Posterior cingulate gyrus (tissue), 11 donors: ENCODE measurements at places on chromosomes 1 and 21.

DNA sequence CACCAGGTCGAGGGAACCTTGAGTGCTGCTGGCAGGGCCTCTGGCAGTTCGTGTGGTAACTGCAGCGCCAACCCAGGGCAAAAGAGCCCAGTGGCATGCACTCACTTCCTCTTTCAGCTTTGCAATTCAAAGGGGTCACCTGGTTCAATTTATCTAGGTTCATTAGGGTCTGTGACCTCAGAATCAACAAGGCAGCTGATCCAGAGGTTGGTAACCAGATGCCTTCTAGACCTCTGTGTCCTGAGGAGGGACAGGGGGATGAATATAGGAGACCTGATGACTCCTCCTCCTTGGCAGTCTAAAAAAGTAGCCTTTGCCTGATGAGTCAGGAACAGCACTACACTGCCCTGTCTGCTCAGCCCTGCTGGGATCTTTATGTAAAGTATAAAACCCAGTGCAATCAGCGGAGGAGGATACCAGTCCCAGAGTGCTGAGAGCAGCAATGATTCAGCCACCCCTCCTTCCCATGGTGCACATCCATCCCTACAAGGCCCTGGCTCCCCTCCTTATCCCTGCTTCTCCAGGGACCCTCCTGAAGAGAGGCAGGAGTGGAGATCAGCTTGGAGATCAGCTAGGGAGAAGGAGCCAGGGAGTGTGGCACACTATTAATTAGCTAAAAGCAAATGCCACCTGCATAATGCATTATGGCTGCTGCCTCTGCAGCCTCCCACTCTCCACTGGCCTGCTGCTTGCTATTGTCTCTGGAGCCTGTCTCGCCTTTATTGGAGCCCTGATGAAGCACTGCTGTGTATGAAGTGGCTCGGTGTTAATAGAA, 11.2 kb upstream of the FMOD start:
- no peak for DNase-seq

DNA sequence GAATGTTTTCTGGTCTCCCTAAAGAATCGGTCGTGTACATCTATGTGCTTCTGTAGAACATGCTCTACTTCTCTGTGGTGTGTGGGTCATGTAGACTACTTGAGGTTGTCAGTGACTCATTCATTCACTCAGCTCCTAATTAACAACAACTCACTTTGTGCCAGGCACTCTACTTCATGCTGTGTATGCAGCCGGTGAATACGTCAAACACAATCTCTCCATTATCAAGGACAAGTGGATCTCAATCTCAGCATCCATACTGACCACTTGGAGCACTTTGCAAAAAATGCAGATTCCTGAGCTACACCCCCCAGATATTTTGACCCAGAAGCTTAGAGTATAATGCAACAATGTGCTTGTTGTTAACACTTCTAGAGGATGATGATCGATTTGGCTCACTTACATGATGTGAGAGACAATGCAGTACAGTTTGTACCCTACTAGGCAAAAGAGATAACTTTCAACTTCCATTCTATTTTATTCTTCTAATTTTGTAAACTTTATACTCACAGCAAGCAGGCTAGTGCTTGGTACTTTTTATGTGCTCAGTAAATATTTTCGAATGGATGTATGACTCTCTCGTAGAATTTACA, 508.6 kb upstream of the ADAMTS5 start:
- DNase-seq: no peak

DNA sequence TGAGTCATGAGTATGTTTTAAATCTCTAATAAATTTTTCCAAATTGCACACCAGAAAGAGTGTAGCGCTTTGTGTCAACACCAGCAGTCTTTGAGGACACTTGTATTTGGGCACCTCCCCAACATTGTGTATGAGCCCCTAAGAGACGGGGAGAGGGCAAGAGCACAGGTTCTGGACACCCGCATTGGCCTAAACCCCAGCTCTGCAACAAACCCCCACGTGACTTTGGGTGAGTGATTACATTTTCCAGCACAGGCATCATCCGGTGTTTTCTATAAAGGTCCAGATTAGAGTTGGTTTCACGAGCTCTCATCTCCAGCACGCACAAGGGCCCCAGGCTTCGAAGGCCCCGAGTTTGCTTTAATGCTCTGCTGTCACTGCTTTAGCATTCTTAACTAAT, 66.3 kb upstream of the SLC45A1 start:
- no peak for DNase-seq

- DNase-seq: no peak
These were observed 486.9 kb upstream of the USP24 start for GRCh38 chr1:55702064-55702463.

GRCh38 chr1:43565600-43566360, 35.1 kb downstream of the PTPRF start:
- DNase-seq: peak; percentile 72

- no peak for DNase-seq
These were observed 3.5 kb upstream of the CLDN19 start for GRCh38 chr1:42743317-42744147.

DNA sequence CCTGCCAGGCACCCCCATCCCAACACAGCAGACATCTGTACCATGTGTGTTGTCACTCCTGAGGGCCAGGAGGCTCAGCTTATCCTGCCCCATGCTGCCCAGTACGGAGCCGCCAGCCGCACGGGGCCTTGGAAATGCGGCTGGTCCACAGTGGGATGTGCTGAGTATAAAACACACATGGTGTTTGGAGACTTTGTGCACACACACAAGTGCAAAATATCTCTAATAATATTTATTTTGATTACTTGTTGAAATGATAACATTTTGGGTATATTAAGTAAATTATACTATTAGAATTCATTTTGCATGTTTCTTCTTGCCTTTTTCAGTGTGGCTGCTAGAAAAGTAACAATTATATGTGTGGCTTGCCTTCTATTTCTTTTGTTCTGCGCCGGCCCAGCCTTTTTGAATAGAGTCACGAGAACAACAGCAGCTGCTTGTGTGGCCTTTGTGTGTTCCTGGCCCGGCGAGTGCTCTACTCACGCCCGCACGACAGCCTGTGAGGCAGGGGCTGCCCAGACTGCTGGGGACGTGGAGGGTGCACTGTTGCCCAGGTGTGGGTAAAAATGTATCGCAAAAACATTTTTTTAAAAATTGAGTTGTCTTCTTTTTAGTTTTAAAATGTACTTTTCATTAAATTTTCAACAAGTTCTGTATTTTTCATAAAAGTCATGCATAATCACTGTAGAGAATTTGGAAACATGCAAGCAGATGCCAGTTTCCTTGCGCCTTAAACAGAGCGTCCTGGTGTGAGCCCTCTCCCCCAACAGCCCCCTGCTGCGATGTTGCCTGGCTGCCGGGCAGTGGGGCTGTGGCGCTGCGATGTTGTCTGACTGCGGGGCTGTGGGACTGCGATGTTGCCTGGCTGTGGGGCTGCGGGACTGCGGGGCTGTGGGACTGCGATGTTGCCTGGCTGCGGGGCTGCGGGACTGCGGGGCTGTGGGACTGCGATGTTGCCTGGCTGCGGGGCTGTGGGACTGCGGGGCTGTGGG, 35.5 kb downstream of the COQ8A start:
- peak; percentile 59 for DNase-seq

- no peak for DNase-seq
These were observed 1492.1 kb downstream of the MRPL39 start for GRCh38 chr21:24115141-24115540.

GRCh38 chr1:101203820-101204540, 32.8 kb upstream of the S1PR1 start:
- no peak for DNase-seq

- peak; percentile 16 for DNase-seq
These were observed 51.1 kb upstream of the NEK2 start for GRCh38 chr1:211726467-211726995.

GRCh38 chr1:77608893-77609292, 73.6 kb downstream of the ZZZ3 start:
- DNase-seq: no peak

DNA sequence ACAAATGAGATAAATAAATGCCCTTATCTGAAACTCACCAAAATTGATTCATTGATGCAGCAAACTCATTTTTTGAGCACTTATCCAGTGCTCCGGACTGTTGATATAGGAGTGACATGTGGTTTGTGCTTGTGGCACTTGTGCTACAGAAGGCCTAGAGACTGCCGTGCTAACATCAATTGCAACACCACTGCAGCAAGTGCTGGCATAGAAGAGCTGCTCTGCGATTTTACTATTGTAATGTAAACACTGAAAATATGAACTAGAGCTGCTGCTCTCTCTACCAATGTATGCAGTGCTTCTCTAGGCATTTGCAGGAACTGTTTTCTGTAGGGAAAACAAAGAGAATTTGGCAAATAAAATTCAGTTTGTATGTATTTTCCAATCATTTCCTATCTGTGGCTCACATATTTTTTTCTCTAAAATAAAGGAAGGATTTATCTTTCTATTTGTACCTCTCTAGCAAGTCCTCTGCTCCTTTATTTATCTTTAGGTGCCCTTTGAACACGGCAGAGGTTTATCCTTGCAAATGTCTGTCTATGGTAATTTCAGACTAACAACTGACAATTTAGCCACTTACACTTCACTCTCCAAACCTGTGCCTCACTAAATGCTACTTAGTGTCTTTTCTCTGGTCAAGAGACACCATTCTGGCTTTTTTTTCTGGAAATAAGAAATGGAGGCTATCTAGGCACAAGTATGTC, 409.5 kb upstream of the ADGRL2 start:
- DNase-seq: peak; percentile 53

DNA sequence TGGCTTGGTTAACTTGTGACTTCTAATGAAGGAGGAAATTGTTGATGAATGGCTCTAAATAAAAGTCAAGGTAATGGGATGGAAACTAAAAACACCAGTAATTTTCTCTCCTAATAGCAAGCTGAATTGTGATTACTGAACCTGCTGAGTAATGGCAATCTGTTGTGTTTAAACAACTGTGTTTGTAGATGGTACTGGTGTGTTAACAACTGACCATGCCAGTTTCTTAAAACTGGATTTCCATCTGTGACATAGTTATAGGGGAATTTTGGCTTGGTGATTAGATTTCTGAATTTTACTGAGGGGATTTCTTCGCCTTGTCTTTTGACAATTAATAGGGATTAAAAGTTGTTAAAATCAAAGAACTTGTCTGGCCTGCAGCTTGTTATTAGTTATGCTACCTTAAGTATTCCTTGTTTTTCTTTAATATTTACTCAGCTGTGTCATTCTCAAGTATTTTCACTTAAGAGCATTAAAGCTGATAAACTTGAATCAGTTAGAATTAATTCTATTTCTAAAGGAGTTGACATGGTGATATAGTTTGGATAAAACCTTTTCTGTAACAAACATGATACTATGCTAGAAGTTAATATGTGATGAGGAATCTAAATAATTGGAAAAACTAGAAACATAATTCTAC, 7.9 kb upstream of the ERO1B start:
- no peak for DNase-seq
